Naive thymus-derived CD4-positive, alpha-beta T cell (primary cell): ENCODE measurements at places on chromosomes 4 and X. TPM values are rescaled to one million over a fixed set of nuclear protein-coding genes. Genes with fewer than 3 reads are reported as not detected.

Gene TMSB15C
- total RNA-seq, result 4.3 TPM

Gene CPLX1
- total RNA-seq, result not detected

Gene VCX3A
- not detected for total RNA-seq

Gene ZFP92
- 0.24 TPM for total RNA-seq

Gene SSX4
- not detected for total RNA-seq

GRCh38 chrX:10414862-10415261, 205.5 kb downstream of the MID1 start:
- DNase-seq, result no peak

DNA sequence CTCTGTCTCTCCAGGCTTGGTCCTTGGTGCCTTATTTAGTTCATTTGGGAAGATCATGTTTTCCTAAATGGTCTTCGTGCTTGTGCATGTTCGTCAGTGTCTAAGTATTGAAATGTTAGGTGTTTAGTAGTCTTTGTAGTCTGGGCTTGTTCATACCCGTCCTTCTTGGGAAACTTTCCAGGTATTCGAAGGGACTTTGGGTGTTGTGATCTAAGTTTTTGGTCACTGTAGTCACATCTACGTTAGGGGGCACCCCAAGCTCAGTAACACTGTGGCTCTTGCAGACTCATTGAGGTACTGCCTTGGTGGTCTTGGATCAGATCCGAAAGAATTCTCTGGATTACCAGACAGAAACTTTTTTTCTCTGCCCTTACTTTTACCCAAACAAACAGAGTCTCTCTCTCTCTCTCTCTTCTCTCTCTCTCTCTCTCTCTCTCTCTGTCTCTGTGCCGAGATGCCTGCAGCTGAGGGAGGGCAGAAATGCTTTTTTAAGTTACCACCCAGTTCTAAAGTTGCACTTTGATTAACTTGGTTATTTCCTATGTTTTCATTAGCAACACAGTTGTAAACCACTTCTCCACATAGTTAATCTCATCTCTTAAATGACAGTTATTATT, 67.6 kb upstream of the SLC7A3 start:
- no peak for DNase-seq

GRCh38 chrX:2677764-2678163, 13.3 kb upstream of the CD99 start:
- no peak for DNase-seq

- DNase-seq, result no peak
These were observed 46.0 kb downstream of the GEMIN8 start for GRCh38 chrX:13983734-13984133.

GRCh38 chrX:136055651-136056221, 70.5 kb downstream of the SLC9A6 start:
- DNase-seq, result no peak

- no peak for DNase-seq
These were observed 33.0 kb downstream of the TFDP3 start for GRCh38 chrX:133185119-133185518.

- no peak for DNase-seq
These were observed 60.1 kb upstream of the ADRA2C start for GRCh38 chr4:3706111-3706511.

DNA sequence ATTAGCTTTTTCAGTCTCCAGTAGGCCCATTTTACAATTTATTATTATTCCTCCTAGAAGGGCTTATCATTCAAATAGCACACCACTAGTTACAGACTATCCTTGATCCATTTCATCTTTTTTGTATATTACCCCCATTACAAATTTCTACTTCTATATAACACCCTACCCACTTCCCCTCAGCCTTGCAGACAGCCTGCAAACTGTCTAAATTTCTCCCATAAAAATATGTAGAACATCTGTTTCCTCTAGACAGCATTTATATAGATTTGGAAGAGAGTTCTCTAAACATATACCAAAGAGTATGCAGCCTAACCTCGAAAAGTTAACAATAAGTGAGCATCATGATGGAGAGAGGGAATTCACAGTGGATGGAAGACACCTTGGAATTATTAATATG, 30.8 kb downstream of the COMMD8 start:
- no peak for DNase-seq

- DNase-seq, result no peak
These were observed 69.2 kb upstream of the DIAPH2 start for GRCh38 chrX:96615448-96615847.

DNA sequence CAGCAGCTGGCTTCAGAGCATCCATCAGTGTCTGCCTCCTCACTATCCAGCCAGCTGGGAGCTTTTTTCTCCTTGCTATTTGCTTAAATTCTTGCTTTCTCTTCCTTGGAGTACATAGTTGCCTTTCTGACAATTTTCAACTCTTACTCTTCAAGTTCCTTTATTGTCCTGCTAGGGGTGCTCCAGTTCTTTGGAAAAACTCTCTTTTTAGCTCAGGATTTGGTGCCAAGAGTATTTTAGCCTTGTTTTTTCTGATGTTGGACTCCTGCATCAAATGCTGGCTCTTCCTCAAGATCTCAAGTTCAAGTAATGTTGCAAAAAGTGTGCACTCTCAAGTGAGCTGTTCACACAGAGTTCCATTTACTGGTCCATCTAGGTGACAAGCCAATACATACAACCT, 126.4 kb downstream of the KDR start:
- no peak for DNase-seq

DNA sequence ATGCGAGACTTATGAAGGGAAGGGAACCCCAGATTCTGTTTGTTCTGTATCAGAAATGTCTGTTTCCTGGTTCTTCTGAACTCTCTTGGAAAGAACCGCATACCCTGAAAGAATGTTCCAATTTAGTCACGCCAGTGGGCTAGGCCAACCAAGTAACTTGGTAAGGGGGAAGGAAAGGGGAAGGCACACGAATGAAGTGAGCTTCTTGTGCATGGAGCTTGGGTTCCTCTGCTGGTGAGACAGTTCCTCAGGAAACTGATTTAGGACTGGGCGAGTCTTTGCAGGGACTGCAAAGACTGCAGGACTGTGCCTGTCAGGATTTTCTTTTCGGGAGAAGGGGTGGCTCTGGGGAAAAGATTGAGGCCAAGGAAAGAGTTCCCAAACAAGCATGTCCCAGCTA, 35.6 kb downstream of the FRMPD3 start:
- no peak for DNase-seq

DNA sequence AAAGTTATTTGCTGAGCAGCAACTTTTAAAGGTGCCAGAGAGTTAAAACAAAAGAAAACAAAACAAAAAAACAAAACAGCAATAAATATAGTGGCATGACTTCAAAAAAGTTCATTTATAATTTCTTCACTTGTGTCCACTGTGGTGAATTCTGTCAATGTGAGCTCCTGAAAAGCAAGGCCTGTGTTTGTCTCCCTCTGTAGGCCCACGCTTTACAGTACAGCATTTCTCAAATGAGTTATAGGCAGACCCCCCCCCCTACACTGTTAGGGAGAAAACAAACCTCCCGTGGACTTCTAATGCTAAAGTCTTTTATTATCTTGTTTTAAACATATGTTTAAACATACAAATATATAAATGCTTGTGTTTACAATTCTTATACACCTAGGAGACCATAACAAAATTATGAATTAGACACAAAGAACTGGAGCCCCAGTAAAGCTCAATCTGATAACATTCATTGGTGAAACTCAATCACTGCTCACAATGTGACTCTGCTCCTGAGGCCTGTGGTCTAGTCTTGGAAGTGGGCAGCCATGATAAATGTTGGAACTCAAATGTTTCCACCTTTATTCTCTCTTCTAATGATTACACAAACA, 47.0 kb upstream of the SCOC start:
- DNase-seq, result no peak
